Brain pericyte (primary cell): ENCODE measurements at places on chromosomes 4 and X.

- DNase-seq, result no peak
Observed at GRCh38 chr4:170884969-170885570, 795.3 kb upstream of the AADAT start.

GRCh38 chr4:48483777-48484493 is 792 bp downstream of the SLC10A4 start:
- no peak for DNase-seq

DNA sequence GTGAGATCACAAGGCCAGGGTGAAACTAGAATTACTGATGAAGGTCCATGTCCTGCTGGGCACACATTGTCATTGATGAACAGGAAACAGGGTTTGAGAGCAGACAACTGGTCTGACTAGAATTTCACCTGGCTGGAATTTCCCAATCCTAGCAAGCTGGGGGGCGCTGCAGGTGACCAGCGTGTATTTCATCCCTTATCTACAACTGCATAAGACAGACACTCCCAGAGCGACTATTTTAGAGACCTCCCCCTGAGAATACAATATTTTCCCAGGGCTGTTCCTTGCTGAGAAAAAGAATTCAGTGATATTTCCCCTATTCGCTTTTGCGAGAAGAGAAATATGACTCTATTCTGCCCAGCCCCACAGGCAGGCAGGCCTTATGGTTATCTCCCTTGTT is 432.6 kb upstream of the GALNT7 start:
- no peak for DNase-seq

GRCh38 chrX:116961872-116962582 is 499.3 kb upstream of the CT83 start:
- no peak for DNase-seq

DNA sequence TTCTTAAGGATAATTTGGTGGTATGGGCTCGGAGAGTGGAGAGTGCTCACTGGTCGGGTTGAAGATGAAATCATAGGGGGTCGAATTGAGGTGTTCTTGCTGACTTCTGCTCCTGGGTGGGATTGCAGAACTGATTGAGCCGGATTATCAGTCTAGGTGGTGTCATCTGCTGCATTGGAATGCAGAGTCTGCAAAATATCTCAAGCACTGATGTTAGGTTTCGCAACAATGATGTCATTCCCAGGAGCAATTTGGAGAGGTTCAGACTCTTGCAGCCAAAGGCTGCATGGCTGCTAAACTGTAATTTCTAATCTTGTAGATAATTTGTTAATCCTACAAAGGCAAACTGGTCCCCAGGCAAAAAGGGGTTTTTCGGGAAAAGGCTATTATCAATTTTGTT is 67.7 kb downstream of the RHOH start:
- no peak for DNase-seq

DNA sequence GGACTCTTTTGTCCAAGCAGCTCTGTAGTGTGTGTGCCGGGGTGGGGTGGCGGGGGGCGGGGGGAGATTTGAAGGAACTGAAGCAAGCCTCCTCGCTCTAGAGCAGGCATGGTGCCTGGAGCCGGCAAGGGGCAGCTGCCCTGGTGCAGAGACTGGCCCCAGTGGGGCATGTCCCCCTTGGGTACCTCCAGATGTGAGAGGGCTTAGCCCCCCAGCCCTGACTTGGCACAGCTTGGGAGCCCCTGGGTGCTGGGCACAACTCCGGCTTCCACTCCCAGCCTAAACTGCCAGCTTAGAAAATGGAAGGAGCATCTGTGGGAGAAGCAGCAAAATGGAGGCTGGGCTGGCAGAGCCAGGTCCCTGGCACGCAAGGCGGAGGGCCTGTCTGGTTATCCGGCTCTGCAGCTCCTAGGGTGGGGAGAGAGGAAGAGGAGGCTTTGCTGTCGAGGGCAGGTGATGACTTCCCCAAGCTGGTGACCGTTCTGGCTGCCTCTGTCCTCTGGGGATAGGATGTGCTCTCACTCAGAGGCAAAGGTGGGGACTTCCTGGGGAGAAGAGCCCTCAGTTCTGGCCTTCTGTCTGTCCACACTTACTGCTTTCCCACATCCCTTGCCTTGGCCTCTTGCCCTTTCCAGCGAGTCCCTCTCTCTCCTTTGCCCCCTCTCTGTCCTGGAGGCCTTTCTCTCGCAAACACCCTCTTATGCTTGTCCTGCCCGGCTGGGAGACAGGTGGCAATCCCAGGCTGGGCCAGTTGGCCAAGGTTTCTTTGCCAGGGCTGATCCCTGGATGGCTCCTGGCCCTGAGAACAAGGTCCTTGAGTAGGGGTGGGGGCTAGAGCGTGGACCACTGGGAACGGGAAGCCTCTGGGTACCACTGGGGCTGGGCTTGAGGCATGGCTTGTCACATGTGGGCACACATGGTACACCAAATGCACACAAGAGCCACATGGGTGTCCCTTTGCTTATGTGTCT is 2.0 kb downstream of the DLG3 start:
- DNase-seq, result no peak

- DNase-seq, result no peak
Observed at GRCh38 chr4:187312299-187312698, 588.6 kb upstream of the FAT1 start.

DNA sequence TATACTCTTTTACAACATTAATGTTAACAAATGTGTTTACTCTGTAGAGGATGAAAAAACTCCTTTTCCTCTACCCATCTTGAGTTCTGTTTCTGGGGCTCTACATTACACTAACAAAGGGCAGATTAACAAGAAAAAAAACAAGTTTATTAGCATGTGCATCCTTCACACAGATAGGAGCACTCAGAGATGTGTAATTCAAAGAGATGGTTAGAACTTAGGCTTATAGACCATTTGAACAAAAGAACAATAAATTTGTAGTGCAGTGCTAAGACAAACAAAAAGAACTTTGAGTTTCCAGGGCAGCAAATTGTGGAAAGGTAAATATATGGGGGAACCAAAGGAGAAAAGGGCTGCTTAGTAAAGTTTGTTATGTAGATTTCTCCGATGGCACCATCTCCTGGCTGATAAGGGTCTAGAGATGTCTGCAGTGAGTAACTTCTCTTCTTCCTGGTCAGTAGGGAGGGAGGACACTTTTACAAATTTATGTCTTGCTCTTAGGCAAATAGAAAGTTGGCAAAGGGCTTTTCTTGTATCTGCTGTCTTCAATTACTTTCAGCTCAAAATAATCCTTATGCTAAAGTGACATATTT is 1249.9 kb upstream of the TENM3 start:
- DNase-seq, result no peak

GRCh38 chr4:13112030-13112429 is 372.1 kb downstream of the RAB28 start:
- no peak for DNase-seq

DNA sequence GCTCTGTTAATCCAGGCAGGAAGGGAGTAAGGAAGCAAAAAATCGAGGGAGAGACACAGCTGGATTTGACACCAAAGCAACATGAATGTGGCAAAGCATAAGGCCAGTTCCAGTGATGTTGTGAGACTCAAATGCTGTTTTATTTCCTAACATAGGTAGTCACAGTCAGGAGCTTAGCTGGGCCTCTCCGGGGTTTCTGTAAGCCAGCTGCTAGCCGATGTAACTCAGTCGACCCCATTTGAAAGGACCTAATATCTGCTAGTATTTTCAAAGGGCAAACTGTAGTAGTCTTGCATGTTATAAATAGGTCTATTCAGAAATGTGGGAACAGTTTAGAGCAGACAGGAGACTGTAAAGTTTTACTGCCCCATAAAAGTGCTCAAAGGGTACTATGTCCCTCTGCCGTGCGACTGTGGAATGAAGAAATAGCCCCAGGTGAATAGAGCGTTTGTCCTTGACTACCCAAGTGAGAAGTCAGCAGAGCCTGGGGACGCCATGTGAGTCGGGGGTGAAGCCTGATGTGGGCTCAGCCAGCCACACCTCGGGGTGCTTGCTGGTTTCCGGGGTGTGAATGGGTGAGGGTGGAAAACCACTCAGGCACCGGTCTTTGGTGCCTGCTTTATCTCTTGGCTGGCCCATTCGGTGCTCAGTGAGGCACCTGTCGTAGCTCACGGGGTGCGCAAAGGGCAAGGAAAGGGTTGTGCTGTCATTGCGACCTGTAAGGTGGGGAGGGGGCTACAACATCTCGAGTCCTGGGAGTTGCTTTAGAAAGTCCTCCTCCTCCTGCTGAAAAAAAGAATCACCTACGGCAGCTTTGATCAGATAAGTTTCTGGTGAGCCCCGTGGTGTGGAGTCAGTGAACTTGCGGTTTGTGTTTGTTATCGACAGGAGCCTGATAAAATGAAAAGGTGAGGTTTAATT is 745 bp downstream of the TRIM2 start:
- DNase-seq, result no peak

- peak; percentile 5 for DNase-seq
Observed at GRCh38 chr4:182022909-182023308, 220.3 kb upstream of the TENM3 start.

GRCh38 chrX:39808471-39808917 is 289.3 kb downstream of the BCOR start:
- no peak for DNase-seq

DNA sequence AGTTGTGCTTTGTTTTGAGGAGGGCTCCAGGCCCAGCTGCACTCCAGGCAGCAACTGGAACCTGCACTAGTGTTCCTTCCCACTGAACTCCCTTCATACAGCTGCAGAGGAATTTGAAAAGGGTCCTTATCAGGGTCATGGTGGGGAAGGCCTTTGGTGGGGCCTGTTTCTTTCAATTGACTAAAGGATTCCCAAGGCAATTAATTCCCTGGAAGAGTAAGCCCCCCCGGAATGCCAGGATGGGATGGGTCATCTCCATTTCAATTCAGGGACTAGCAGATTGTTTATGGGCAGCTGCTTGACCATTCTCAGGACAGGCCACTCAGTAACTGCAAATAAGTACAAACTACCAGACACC is 45.3 kb downstream of the TSC22D3 start:
- no peak for DNase-seq

GRCh38 chr4:36439556-36439955 is 158.1 kb downstream of the DTHD1 start:
- DNase-seq, result no peak

DNA sequence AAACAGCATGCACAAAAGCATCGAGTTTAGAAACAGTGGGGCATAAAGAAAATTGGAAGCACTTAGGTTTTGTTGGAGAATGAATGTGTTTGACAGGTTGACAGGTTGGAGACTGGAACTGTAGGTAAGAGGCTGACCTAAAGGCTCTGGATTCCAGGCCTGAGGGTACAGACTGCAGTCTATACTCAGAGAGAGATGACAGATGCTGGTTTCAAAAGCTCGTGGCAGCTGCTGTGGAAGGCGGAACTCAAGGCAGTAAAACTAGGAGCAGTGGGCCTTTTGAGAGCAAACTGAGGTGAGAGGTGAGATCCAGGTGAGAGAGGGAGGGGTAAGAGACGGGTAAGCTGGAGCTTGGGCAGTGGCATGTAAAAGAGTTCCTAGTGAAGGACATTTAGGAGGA is 415.2 kb downstream of the TRIML1 start:
- no peak for DNase-seq

GRCh38 chr4:80305466-80305865 is 30.1 kb upstream of the CFAP299 start:
- no peak for DNase-seq

DNA sequence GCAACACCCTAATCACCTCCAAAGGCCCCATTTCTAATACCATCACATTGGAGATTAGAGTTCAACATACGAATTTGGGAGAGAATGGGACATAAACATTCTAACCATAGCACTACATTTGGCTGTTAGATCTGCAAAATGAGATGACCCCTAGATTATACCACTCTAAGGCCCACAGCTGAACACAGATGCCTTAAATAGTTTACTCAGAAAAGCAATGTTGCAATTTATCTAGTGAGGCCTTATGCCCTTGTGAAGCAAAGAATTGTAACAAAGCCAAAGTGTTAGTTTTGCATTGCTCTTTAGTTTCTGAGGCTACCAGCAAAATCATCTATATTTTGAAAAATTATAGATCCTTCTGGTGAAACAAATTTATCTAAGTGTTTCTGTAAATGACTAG is 31.6 kb upstream of the ARHGEF6 start:
- no peak for DNase-seq

DNA sequence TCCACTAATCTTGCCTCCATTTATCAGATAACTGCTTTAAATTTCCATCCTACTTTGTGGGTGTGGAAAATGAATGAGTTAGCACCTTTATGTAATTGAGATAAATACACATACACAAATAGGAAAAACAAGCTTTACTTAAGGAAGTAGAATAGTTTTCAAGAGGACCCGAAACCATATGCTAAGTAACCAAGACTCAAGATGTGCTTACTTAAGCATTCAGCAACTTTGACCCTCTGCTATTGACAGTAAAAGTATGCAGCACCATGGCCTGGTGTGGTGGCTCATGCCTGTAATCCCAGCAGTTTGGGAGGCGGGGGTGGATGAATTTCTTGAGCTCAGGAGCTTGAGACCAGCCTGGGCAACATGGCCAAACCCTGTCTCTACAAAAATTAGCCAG is 29.9 kb downstream of the RNF175 start:
- DNase-seq, result no peak

DNA sequence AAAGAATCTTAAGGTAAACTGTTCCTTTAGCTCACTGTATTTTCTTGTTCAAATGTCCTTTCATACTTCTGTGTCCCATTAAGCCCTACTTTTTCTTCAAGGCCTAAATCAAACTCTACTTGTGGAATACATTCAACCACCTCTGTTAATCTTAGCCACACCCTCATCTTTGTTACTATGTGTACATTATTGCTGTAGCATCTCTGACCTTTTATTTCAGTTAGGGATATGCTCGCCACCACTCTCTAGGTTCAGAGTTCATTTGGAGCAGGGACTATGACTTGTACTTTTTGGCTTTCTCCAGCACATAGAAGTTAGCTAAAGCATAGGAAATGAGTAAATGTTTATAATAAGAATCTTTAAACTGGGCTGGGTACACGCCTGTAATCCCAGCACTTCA is 6.8 kb upstream of the PNPLA4 start:
- DNase-seq, result no peak

DNA sequence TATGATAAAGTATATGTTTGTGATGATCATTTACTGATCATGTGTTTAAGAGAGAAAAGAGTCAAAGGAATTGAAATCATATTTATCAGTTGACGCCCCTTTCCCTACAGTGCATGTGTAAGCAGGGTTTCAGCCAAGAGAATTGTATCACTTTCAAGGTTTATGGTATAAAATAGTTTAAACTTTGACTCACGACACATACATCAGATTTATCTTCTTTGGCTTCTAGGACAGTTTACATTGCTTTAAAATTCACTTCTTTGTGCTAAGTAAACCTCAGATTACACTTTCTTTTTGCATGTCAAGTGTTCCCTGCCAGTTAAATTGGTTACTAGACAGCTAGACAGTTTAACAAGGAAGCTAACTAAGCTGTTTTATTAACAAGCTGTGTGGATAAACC is 86.3 kb upstream of the MYOZ2 start:
- no peak for DNase-seq

GRCh38 chrX:69158166-69158980 is 6.9 kb downstream of the PJA1 start:
- no peak for DNase-seq

DNA sequence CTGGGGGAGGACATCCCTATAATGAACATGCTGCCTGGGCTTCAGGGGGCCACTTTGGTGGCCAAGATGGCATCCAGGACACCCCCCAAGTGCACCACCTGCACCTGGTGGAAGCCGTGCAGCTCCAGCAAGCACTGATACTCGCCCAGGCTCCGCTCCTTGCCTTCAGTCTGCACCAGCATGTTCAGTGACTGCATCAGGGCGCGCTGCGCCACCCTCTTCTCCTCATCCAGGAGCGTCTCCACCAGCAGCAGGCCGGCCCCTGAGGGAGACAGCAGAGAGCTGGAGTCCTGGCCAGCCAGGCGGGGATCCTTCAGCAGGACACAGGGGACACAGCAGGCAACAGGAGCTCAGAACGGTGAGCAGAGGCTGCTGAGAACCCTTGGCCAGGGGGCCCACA is 11.3 kb upstream of the SLC25A6 start:
- no peak for DNase-seq

- no peak for DNase-seq
Observed at GRCh38 chr4:138259271-138259670, 17.1 kb upstream of the SLC7A11 start.
